ENCODE measurements at places on chromosomes 4 and X.
A peak's percentile ranks its signal among the peaks of the same experiment; 100 is the strongest.

GRCh38 chrX:72105436-72105835 is 26.3 kb downstream of the RTL5 start:
- peak; percentile 54 for DNase-seq

DNA sequence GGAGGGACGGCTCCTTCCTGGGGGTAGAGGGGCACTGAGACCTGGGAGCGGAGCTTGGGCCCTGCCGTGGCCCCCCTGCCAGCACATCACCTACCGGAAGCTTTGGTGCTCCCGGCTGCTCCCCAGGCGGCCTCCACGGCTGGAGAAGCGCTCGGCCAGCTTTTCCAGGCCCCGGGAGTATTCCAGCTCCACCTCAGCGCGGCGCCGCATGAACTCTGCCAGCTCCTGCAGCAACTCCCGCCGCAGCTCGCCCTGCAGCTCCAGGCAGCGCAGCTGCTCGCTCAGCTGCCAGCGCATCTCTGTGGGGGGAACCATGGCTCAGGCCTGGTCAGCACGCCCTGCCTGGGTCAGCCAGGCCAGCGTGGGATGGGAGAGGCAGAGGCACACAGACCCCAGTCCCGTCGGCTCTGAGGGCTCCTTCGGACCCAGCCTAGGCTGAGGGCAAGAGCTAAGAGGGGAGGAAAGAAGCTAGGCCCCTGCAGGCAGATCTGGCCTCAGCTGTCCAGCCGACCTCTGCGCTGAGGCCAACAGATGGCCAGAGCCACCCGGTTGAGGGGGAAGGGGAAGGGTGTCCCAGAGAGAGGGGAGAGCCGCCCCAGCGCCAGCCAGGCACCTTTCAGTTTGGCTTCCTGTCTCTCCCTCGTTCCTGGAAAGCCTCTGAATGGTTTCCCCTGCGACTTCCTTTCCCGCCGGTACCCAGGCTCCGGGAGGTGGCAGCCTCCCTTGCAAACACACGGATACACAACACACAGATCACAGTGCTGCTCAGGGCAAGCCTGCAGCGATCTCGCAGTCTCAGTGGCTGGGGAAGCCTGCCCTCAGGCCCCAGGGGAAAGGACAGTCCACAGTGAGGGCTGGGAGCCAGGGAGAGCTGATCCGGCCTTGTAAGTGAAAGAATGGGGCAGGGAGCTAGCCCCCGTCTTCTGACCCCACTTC is 4.3 kb downstream of the ARHGAP4 start:
- DNase-seq: no peak

GRCh38 chr4:113827285-113827684 is 65.7 kb upstream of the CAMK2D start:
- no peak for DNase-seq

DNA sequence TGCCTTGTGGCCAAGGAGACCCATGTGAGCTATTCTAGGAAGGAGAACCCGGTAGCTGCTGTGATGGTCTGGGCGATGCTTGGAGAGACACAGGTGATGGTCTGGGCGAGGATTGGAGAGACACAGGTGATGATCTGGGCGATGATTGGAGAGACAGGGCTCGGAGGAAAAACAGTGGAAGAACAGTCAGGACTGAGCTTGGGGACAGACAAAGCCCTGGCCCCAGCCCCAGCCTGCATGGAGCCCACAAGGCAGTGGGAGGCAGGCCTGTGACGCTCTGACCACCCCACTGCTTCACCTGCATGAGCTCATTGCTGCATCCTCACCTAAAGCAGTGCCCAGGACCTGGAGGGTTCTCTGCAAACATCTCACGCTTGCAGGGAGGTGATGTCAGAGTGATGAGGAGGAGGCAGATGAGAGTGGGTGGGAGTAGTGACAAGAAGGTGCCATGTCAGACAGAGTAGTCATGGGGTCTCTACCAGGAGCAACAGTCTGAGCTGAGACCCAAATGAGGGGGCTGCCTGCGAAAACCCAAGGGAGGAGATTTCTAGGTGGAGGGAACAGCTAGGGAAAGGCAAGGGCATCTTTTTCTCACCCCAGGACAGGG is 35.9 kb upstream of the PSAPL1 start:
- DNase-seq: no peak

DNA sequence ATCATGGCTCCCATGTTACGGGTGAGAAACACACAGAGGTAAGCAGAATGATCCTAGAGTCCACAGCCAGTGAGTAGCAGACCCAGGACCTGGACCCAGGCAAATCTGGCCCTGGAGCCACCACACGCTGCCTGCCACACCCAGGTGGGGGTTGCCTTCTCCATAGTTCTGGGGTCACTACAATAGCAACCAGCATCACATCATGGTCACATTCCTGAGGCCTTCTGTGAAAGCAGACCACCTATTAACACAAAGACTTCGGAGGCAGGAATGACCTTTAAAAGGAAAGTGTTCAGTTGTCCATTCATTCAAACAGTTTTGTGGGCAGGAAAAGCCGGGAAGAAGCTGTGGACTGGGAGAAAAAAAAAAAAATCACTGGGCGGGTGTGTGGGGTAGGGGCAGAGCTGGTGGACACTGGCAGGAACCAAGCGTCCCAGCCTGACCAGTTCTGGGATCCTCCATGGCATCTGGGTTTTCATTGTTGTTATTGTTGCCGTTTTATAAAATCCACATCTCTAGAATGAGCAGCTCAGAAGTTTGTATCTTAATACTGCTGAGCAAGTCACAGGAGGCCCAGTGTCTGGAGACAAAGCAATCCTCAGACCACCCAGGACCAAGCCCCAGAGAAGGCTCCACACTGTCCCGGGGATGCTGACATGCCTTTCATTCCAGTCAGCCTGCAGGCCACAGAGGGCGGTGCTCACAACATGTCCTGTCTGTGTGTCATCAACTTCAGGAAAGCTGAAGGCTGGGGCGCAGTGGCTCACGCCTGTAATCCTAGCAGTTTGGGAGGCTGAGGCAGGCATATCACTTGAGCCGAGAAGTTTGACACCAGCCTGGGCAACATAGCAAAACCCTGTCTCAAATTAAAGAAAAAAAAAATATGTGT is 67.0 kb downstream of the SEL1L3 start:
- DNase-seq: no peak

DNA sequence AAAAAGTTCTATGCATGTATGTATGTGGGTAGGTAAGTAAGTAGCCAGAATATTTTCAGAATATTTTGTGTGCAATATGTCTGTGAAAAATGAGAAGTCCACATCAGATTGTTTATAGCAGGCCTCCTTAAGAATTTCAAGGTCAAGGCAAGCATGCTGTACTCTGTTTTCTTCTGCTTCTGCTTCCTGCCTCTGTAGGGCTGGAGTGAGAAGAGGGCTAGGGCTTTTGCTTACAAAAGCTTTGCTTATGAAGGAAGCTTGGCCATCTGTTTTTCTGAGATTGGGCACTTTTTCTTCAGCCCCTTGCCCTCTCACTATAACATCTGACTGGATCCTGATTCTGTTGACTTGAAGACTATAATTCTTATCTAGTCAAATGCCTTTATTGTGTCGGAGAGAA is 150.4 kb downstream of the EMCN start:
- no peak for DNase-seq

DNA sequence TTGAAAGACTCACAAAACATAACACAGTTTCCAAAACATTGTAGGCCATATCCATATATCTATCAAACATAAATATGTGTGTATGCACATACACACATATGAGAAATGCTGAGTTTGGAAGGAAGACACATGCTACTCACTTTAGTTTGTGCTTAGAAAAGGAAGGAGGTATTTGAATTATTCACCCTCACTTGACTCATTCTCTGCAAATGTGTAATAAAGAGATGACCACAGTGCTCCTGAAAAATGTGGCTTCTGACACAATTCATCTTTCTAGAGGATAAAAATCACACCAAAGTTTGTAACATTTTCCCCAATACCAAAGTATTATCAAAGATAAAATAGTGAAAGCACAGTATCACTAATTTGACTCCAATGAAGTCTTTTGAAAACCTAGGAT is 950.1 kb downstream of the FAT4 start:
- no peak for DNase-seq

- no peak for DNase-seq
These were observed 114.3 kb downstream of the SH3BGRL start for GRCh38 chrX:81316163-81316562.

- DNase-seq: peak; percentile 15
These were observed 661 bp downstream of the SPIN4 start for GRCh38 chrX:63350465-63350877.

DNA sequence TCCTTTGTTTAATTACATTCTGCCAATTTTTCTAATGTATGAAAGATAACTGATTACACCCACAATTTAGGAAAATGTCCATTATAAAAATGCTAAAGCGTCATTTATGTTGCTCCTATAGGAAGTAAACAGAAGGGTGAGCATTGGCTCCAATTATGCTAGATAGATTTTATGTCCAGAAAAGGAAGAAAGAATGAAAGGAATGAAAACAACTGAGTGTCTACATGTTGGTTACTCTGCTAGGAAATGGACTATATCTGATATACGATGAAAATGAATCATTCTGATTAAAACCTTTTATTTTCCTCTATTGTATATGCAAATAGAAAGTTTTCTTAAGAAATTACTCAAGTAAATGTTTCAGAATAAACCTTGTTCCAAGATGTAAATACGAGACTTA is 1.6 kb downstream of the ENAM start:
- no peak for DNase-seq

GRCh38 chr4:173171098-173171497 is 2.5 kb downstream of the GALNT7 start:
- no peak for DNase-seq

DNA sequence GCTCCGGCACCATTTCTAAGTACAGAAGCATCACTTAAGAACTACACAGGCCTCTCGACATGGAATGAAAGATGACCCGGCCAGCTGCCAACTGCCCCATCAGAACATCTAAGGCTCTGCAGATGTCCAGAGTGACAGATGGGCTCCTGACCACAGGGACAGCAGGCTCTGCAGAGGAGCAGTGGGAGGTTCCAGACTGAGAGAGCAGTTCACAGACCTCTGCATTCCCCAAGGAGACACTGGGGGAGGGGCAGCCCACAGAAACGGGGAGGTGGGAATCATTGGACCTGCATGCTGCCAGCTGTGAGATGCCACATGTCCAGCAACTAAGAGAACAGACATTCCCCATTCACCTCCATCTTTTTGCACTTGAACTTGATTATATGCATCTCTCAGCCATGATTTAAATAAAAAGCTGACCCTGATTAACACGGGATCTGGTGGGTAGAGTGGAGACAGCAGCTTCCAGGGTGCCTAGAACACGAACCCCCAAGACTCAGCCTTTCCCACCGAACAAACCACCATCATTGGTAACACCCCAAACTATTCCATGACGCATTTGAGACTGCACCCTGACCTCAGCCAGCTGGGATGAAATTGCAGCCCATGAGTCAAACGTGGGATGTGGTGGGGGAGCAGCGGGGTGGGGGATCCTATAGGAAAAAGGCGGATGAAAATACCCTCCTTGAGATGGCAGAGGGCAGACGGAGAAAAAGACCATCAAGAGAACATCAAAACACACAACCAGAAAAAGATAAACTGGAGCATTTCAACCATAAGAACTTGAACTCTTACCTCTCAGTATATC is 47.2 kb downstream of the AFAP1 start:
- no peak for DNase-seq

DNA sequence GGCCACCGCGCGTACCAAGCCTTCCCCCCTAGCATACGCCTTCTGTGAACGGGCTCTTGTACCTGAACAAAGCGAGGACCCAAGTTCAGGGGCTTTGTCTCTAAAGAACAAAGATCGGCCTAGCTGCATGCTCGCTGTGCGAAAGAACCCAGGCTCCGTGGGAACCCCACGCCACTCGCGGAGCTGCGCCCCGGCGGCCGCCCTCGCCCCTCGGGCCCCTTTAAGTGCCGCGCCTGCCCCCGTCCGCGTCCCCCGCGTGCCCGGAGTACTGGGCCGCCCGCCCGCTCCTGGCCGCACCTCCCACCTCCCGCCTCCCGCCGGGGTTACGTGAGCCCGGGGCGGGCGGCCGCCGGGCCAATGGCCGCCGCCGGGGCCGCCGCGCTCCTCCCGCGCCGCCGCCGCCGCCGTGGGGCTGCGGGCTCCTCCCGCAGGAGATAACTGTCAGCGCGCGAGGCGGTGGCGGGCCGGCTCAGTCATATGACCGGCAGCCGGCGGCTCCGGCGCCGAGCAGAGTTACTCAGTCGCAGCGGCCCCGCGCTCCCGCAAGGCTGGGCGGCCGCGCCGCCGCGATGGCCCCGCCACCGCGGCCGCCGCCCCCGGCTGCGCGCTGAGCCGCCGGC is at the start of gene FNIP2:
Gene FNIP2 (plus strand): TSS at position 472 of the 620 bp plus-strand sequence. CDS start 187 bp downstream, outside the sequence.
- peak; percentile 84 for DNase-seq

DNA sequence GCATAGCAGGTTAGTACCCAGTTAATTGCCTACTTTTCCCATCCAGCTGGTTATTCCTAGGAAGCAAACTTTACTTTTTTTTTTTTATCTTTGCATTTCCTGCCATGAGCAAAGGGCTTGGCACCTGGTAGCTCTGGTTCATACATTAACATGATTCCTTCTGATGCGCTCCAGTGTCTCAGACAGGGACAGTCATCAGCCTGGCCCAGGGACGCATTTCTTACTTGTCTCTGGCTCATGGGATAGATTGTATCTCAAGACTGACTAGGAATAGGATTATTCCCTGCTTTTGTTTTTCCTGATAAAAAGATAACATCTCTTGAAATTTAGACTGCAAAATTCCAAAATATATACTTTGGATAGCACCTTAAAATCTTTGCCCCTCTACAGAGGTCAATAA is 571.5 kb upstream of the TENM3 start:
- no peak for DNase-seq

GRCh38 chrX:51158231-51158630 is 174.4 kb upstream of the NUDT10 start:
- no peak for DNase-seq

GRCh38 chr4:15232366-15233263 is 195.2 kb upstream of the C1QTNF7 start:
- DNase-seq: no peak

DNA sequence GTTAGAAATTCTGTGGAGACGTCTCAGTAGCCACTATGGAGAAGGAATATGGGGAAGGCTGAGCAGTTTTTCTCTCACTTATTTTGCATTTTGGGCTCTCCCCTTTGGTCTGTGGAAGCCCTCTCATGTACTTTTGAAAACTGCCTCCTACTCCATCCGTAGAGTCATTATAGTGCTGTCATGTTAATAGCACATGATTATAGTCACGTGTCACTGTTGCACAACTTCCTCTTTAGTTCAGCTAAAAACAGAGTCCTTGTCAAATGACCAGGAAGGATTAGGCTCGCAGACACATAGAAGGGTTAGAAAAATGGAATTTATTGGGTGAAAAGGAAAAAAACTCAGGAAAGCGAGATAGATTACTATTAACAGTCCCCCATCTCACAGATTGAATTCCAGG is 258.2 kb upstream of the CXorf51A start:
- no peak for DNase-seq

- no peak for DNase-seq
These were observed 13.7 kb downstream of the SCD5 start for GRCh38 chr4:82784681-82785610.

- no peak for DNase-seq
These were observed 124.5 kb upstream of the HCCS start for GRCh38 chrX:10986616-10987015.

DNA sequence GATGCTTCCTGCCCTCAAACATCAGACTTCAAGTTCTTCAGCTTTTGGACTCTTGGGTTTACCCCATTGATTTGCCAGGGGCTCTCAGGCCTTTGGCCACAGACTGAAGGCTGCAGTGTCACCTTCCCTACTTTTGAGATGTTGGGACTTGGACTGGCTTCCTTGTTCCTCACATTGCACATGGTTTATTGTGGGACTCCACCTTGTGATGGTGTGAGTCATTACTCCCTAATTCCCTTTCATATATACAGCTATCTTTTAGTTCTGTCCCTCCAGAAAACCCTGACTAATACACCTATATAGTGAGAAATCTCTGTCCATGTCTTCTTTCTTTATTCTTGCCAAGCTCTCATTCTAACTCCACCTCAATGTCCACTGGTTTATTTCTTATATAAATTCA is 736.9 kb upstream of the HS3ST1 start:
- DNase-seq: no peak

GRCh38 chr4:112520598-112521122 is 4.7 kb upstream of the NEUROG2 start:
- no peak for DNase-seq

Measured in GM10248 (cell line).